ENCODE measurements at places on chromosomes 7 and 10. TPM values are rescaled to one million over a fixed set of nuclear protein-coding genes. Genes with fewer than 3 reads are reported as not detected.
A peak's percentile ranks its signal among the peaks of the same experiment; 100 is the strongest.

DNMBP gene
- total RNA-seq, result 72.6 TPM

DNA sequence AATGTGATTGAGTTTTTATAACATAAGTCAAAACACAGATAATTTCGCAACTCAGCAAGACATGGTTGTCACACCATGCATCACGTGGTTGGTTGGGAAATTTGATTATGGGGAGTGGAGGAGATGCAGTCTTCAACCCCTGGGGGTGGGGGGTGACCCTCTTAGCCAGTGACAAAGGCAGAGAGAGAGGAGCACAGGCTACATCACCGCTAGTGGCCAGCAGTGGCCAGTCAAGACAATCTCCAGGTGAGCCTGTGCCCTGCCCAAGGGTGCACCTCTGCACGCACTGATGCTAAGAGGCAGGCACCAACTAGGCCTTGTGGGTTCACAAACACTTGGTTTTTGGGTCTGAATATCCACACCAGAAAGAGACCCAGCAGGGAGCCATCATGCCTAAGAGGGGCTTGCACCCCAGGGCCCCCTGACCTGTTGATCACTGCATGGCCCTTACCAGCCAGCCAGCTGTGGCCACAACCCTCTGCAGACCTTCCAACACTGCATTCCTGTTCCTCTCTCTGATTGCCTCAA lies 244.4 kb downstream of the FANK1 start:
- H3K27me3 ChIP-seq, result no peaks in the 10 kb centered on the region
- H3K27ac ChIP-seq, result no peak overlapping the region
- DNase-seq, result no peak
- H3K36me3 ChIP-seq, result no peaks in the 10 kb centered on the region

GRCh38 chr10:116287906-116288501 lies 15.0 kb upstream of the GFRA1 start:
- H3K27me3 ChIP-seq, result no peaks in the 10 kb centered on the region
- H3K36me3 ChIP-seq, result no peaks in the 10 kb centered on the region
- H3K27ac ChIP-seq, result no peak overlapping the region

DNA sequence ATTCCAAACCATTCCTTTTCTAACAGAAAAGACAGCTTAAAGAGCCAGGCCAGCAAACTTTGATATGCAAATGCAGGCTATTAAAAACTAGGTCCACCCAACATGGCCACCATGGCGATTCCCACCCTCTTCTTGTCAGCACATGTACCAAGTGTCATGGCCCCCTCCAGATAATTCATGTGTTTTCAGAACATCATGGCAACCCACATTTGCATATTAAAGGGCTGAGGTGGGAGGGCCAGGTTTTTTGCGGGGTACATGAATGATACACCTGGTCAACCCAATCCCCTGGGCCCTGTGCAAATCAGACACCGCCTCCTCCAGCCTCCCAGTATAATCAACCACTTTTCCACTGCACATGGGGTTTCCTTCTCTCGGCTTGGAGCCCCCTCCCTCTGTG lies 965 bp upstream of the ERVW-1 start:
- no peaks in the 10 kb centered on the region for H3K4me1 ChIP-seq
- no peak for DNase-seq
- H3K27me3 ChIP-seq, result no peaks in the 10 kb centered on the region
- H3K27ac ChIP-seq, result no peak overlapping the region
- H3K4me3 ChIP-seq, result no peak overlapping the region

DNA sequence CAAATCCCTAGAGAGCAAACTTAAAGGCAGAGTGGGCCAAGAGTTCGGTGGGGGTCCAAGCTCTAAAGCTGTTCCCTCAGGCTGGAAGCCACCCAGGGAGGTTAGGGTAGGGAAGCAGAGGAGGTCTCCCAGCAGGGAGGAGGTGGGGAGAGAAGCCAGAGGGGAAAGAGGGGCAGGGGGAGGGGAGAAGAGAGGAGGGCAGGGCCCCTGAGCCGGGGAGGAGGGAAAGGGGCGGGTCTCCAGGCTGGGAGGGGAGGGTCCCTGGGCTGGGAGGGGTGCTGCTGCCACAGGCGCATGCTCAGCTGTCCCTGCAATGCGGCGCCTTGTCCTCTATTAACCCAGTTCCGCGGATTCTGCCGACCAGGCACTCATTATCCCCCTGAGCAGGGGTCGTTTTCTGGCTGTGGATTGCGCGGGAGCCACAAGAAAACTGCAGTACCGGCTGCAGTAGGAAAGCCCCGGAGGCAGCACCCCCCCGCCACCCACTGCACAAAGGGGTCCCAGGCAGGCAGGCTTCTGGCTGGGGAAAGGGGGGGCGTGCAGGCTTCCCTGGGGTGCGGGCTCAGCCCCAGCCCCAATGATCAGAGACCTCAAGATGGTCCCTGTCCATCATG lies 49.3 kb downstream of the CAMK2B start:
- no peaks in the 10 kb centered on the region for H3K36me3 ChIP-seq
- H3K27me3 ChIP-seq, result no peaks in the 10 kb centered on the region
- peak; percentile 94 for DNase-seq
- no peaks in the 10 kb centered on the region for H3K4me1 ChIP-seq

- no peak overlapping the region for H3K27ac ChIP-seq
- no peaks in the 10 kb centered on the region for H3K36me3 ChIP-seq
- DNase-seq, result no peak
- peaks cover 2% of the 10 kb centered on the region for H3K27me3 ChIP-seq
- H3K4me3 ChIP-seq, result no peak overlapping the region
Observed at GRCh38 chr7:121833991-121834390, 39.0 kb upstream of the PTPRZ1 start.

DNA sequence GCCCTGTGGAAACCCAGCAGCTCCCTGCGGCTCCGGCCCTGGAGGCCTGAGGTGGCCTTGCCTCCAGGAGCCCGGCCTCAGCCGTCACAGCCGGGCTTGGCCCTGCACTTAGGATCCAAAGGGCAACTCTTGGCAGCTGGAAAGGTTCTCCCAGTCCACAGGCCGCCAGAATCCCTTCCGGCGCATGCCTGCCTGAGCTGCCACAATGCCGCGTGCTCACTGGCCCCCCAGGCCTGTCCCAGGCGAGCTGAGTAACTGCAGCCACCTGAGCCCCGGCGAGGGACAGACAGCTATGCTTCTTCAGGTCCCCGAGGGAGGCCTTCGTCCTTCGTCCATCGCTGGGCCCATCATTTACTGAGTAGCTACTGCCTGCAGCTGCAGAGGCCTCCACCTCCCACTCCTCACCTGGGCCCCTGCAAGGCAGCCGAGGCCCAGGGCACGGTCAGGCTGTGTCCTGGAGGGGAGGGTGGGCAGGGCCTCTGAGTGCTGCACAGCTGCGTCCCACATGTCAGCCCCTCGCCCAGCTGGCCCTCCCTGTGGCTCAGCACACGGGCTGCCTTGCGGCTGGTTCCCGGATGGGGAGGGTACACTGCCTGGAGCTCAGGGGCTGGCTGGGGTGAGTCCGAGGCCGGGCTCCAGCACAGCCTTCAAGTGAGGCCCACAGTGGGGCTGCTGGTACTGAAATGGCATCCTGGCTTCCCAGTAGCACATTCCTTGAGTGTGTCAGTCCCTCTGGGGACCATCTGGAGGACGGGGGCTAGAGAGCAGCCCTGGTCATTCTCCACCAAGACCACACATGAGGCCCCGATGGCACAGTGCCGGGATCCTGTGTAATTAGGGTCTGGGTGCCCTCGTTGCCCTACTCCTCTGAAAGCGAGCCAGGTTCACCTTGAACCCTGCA lies 172.5 kb downstream of the ELFN1 start:
- H3K27ac ChIP-seq, result peak overlapping the region; percentile 44
- DNase-seq, result peak; percentile 69
- no peaks in the 10 kb centered on the region for H3K4me1 ChIP-seq
- H3K4me3 ChIP-seq, result no peak overlapping the region
- H3K36me3 ChIP-seq, result no peaks in the 10 kb centered on the region
- no peaks in the 10 kb centered on the region for H3K27me3 ChIP-seq

DNA sequence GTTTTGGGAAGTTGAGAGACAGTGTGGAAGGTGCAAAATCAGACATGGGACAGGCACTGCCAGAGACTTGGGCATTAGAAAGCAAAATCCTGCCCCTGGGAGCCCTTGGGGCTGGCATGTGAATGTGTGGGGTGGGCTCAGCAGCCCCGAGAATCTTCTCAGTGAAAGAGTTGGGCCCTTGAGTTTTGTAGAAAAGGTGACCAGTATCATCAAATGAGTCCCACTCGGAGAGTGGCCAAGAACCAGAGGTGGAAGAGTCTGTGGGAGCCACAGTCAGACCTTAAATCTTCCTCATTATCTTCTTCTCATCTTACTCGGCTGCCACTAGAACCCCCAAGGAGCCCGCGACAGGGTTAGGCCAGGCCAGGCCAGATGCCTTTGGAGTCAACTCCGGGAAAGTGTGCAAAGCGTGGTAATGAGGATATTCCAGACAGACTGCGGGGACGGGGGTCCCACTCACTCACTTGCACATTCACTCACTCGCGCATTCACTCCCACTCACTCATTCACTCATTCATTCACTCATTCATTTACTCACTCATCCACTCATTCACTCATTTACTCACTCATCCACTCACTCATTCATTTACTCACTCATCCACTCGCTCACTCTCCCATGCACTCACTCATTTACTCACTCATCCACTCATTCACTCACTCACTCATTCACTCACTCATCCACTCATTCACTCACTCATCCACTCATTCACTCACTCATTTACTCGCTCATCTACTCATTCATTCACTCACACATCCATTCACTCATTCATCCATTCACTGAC lies 74.9 kb downstream of the CARD11 start:
- H3K4me3 ChIP-seq, result no peak overlapping the region
- no peaks in the 10 kb centered on the region for H3K27me3 ChIP-seq
- DNase-seq, result no peak
- H3K27ac ChIP-seq, result no peak overlapping the region
